Lower lobe of right lung (tissue), 2 donors: ENCODE measurements at places on chromosomes 11 and 22.

DNA sequence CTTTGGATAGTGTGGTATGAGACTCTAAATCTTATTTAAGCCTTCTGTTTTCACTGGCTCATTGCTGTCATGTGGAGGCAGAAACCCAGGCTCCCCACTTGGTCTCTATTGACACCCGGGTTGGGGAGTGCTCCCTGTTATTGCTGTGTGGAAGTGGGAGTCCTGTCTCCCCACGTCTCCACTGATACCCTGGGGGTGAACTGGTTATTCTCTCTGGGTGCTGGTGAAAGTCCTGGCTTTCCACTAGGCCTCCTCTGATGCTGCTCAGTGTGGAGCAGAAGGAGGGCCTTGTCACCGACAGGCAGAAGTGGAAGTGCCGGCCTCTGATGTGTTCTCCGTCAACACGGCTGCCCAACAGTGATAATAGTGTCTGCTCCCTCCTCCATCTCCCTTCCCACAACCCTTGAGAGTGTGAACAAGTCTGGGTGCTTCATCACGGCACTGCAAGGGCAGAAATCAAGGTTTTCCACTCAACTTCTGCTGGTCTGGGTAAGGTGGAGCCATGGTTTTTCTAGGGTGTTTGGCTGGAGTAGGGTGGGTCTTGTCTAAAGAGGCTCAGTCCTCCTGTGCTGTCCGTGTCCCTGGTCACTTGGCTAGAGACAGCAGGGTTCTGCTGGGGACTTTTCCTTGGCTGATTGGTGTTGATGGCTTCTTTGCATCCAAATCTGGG is 240.7 kb upstream of the B3GAT1 start:
- DNase-seq, result no peak

GRCh38 chr11:72955466-72955865 is 141.3 kb downstream of the ATG16L2 start:
- no peak for DNase-seq

GRCh38 chr11:26276798-26277424 is 55.0 kb upstream of the ANO3 start:
- no peak for DNase-seq

DNA sequence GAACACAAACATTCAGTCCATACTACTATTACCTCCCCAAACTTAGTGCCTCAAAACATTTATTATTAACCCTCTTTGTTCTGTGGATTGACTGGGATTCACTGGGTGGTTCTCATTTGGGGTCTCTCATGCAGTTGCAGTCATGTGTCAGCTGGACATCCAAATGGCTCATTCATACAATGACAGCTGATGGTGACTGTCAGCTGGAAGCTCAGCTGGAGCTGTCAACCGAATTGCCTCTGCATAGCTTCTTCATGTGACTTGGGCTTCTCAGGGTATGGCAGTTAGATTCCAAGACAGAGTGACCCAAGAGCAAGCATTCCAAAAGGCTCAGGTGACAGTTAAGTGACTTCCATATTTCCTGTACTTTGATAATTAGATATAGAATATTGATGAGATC is 85.2 kb downstream of the CCDC34 start:
- DNase-seq, result no peak

GRCh38 chr11:112247201-112247600 is 13.5 kb downstream of the PLET1 start:
- DNase-seq, result no peak

DNA sequence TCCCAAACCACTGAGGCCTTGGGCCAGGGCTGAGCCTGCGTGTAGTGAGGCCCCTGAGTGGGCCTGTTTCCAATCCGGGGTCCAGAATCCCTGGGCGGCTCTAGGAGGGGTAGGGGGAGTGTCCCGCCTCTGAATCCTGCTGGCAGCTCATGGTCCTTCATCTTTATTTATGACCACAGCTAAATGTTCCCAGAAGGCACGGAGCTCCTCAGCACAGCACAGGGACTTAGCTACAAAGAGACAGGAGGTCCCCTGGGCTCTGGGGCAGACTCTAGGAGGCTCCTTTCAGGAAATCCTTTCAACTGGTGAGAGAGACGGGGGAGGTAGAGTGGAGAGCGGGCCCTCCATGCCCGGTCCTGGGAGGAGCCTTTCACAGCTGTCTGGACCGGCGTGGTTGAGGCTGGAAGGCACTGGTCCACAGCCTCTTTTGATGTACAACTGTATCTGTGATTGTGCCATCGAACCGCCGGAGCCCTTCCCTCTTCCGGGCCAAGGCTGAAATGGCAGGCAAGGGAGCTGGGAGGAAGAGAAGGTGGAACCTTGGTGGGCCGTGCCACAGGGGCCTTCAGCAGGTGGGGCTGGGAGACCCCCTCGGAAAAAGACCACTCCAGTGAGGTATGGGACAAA is 46.8 kb downstream of the SCUBE1 start:
- DNase-seq, result no peak

- no peak for DNase-seq
Observed at GRCh38 chr11:86208572-86208971, 36.0 kb upstream of the EED start.

DNA sequence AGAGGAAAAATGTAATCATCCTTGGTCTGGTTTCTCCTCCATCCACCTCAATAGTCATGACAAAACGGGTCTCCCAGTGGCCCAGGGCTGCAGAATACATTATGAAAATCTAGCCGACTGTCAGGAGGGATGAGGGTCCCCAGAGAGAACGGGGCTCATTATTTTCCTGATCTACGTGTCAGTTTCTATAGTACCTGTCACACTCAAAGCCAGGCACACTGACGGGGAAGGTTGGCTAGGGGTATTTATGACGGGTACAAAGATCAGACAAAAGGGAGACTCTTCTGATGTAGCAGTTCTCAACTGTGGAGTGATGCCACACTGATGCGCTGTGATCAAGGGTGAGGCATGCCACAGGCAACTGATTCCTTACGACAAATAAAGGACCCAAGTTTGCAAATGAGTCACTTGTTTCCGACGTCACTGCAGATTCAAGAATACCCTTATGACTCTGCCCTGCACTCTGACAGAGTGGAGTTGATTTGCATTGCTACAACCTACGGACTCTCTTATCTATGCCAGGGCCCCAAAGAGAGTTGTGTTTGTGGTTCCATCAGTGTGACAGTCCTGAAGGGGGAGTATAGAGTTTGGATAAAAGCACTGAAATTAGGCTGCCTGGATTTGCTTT is 188.2 kb upstream of the TBCEL start:
- DNase-seq, result no peak

GRCh38 chr11:33617672-33618350 is 82.8 kb downstream of the C11orf91 start:
- DNase-seq, result no peak

DNA sequence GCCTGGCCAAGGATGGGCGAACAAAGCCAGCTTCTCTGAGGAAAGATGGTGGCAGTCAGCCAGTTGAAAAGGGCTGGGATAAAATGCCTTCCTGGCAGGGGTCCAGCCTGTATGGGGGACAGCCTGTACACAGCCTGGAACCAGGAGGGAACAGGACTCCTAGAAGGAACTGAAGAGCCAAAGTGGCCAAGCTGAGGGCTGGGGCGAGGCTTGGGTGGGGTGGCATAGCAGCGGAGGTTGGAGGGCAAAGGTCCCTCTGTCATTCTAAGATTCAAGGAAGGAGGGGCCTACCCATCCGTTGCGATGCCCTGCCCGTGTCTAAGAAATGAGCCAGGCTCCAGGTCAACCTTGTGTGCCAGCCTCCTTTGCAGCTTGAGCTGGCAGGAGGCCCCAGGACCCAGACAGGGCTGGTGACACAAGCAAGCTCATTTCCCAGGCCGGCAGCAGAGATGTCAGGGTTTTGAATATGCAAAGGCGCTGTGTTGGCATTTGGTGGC is 22.6 kb downstream of the FADD start:
- DNase-seq, result no peak

- no peak for DNase-seq
Observed at GRCh38 chr22:26835929-26836528, 178.6 kb downstream of the MIAT start.

DNA sequence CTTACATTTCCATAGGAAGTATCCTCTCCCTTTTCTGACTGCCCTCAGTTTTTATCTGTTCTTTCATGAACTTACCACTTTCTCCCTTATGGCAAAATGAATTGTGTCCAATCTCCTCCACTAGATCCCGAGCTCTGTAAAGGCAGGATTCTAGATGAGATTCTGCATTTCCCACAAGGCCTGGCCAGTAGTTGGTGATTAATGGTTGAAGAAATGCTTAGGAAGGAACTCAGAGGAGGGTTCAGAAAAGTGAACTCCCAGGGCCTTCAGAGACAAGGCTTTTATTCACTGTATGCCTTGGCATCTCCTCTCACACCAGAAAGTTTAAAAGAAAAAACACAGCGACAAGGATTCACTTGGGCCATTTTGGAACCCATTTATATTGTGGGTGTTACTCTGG is 66.2 kb downstream of the CCDC81 start:
- no peak for DNase-seq
